ENCODE measurements at places on chromosomes 6 and 20. TPM values are rescaled to one million over a fixed set of nuclear protein-coding genes. Genes with fewer than 3 reads are reported as not detected.

GRCh38 chr6:160273196-160273595 lies 14.6 kb upstream of the SLC22A2 start:
- no peak for DNase-seq

GRCh38 chr6:36984581-36985416 lies 1.2 kb downstream of the MTCH1 start:
- peak; percentile 79 for DNase-seq

DNA sequence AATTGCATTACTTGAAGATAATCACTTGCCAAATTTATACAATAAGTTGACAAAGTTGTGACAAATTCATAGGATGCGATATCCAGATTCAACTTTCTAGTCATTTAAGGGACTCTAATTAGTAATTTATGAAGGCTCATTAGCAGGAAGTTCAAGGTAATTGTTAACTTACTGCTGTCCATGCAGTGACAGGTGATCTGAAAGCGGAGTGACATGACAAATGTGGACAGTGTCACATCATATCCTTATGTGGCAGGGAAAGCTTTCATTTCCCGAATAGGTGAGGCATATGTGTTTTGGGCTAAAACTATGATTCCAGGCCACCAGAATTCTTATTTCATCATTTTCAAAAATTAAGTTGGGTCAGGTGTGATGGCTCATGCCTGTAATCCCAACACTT lies 115.9 kb upstream of the BMP2 start:
- no peak for DNase-seq

- no peak for DNase-seq
These were observed 36.0 kb downstream of the TIAM2 start for GRCh38 chr6:155031091-155031490.

GRCh38 chr20:25856256-25856884 lies 159.7 kb upstream of the ZNF337 start:
- no peak for DNase-seq

GRCh38 chr20:23939641-23940040 lies 48.9 kb downstream of the GGTLC1 start:
- DNase-seq, result no peak

DNA sequence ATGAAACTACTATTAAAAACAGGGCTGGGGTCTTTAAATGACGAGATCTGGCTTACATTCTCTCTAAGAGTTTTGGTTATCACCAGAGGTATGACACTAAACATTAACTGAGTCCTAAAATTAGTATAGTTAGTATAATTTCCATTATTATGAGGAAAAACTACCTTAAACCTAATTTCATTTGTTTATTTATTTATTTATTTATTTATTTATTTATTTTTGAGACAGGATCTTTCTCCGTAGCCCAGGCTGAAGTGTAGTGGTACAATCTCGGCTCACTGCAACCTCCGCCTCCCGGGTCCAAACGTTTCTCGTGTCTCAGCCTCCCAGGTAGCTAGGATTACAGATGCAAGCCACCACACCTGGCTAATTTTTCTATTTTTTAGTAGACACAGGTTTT lies 85.5 kb downstream of the RNGTT start:
- DNase-seq, result no peak

DNA sequence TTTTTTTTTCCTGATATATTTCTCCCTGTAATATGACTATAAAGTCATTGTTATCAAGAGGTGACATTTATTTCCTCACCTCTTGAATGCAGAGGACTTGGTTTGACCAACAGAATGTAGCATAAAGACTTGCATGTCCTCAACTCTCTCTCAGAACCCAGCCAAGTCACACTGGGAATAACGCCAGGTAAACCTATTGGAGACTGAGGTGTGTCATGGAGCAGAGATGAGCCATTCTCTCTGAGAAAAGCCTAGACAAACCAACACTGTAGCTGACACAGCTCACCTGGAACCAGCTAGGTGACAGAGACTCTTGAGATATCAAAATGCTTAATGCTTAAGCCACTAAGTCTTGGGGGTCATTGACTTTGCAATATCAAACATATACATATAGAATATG lies 533.6 kb downstream of the HAO1 start:
- DNase-seq, result no peak

The IRF4 gene
- polyA plus RNA-seq, result 0.41 TPM

The SIRPA gene
- polyA plus RNA-seq, result 19.5 TPM

The OR2H1 gene
- polyA plus RNA-seq, result not detected

- peak; percentile 53 for DNase-seq
These were observed at the start of gene TMEM74B for GRCh38 chr20:1184638-1185315. TMEM74B (minus strand) TSS chr20:1184981; CDS start chr20:1183801, 1,180 bp downstream.

DNA sequence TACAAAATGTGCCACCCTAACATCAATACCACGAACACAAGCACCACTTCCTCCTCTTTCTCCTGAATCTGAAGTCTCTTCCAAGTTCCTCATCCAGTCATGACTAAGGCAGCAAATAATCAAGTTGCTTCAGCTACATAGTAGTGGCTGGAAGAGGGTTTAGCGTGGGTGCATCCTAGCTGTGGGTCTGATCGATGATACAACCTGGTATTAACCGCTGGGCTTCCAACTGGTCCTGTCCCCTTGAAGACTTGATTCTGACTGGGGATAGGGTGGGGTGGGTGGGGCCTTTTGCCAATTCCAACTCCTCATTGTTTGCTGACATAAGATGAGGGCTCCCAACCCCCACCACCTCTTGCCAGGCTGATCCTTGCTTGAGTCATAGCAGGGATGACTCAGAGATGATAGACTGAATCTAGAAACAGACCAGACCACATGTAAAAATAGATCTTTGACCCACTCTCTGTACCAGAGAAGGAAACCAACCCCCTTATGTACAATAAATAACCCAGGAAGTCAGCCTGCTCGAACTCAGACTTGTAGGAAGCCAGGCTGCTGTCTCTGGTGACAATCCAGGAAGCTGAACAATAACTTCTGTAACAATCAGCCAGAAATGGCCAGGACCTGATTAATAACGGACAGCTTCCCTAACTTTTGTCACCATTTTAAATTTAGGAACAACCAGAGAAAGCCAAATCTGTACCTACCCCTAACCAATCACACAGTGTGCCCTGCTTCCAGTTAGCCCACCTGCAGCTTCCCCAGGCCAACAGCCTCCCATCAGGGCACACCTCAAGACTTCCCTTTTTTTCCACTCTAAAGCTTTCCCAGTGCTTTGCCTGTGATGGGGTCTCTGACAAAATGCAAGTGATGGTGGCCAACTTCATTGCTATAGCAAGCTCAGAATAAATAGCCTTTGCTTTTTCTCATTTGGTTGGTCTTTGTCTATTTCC lies 68.9 kb upstream of the FAM184A start:
- DNase-seq, result peak; percentile 69

DNA sequence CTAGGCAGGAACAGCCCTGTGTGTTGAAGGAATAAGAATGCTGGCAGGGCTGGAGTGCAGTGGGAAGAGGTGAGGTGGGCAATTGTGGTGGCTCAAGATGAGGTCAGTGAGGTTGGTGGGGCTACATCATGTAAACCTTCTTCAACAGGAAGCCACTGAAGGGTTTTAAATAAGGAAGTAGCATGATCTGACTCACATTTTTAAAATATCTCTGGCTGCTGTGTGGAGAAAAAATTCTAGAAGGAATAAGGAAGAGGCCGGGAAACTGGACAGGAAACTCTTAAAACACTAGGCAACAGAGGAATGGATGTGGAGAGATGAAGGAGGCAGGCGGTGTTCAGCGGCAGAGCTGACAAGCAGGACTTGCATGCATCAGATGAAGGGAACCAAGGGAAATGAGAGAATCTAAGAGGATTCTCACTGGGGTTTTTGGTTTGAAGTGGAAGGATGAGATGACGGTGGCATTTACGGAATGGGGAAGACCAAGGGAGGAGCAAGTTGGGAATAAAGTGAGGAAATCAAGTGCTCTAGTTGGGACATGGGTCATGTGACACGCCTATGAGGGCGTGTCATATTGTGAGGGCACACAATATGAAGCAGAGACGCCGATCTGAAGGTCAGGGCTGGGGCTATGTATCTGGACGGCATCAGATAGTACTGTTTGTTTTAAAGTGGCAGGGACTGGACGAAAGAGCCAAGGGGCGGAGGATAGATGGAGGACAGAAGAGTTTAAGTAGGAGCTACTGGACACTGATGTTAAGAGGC lies 18.2 kb downstream of the TMEM242 start:
- no peak for DNase-seq

- DNase-seq, result no peak
These were observed 26.4 kb downstream of the GDAP1L1 start for GRCh38 chr20:44273231-44274215.

GRCh38 chr6:9487128-9487527 lies 927.7 kb downstream of the TFAP2A start:
- DNase-seq, result no peak

The OR12D3 gene
- not detected for polyA plus RNA-seq

GRCh38 chr6:10276106-10276505 lies 138.8 kb downstream of the TFAP2A start:
- no peak for DNase-seq

- DNase-seq, result no peak
These were observed 87.5 kb upstream of the MPC1 start for GRCh38 chr6:166470029-166470862.

The SLC22A3 gene
- polyA plus RNA-seq, result 0.88 TPM

The BPI gene
- 0.07 TPM for polyA plus RNA-seq

The OXT gene
- polyA plus RNA-seq, result not detected

The LINC00237 gene
- polyA plus RNA-seq, result not detected

DNA sequence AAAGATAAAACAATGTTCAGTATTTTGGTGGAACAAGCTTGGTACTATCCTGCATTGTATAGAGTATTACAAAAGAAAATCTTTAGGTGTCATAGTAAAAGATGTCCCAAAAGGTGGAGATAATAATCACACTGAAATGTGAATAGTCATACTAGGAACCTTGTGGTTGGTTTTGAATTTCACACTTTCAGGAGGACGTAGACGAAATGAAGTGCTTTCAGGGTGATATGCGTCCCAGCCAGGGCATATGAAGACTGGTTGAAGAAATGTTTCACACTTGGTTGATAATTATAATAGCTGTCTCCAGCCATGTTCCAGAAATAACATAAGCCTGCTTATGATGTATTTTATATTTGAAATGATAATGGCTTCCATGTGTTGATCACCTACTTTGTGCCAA lies 60.4 kb downstream of the SCAND1 start:
- no peak for DNase-seq

The PDYN gene
- not detected for polyA plus RNA-seq

- no peak for DNase-seq
These were observed 4.5 kb downstream of the TMEM63B start for GRCh38 chr6:44131892-44132291.

GRCh38 chr6:8030920-8031319 lies 33.3 kb downstream of the BLOC1S5 start:
- no peak for DNase-seq

- no peak for DNase-seq
These were observed 126.1 kb downstream of the ARHGAP18 start for GRCh38 chr6:129583866-129584265.

- DNase-seq, result no peak
These were observed 21.3 kb upstream of the SGK1 start for GRCh38 chr6:134339216-134339615.

The FBXO30 gene
- 6.7 TPM for polyA plus RNA-seq

- no peak for DNase-seq
These were observed 370.3 kb upstream of the OPRM1 start for GRCh38 chr6:153668758-153669157.

GRCh38 chr6:96786336-96786735 lies 50.9 kb downstream of the GPR63 start:
- DNase-seq, result no peak

The LGSN gene
- polyA plus RNA-seq, result not detected

- no peak for DNase-seq
These were observed 232.8 kb upstream of the EXOC2 start for GRCh38 chr6:925656-926213.
